Dorsolateral prefrontal cortex (tissue), 122 donors: ENCODE measurements at places on chromosomes 5 and 9. TPM values are rescaled to one million over a fixed set of nuclear protein-coding genes. Genes with fewer than 3 reads are reported as not detected.

DNA sequence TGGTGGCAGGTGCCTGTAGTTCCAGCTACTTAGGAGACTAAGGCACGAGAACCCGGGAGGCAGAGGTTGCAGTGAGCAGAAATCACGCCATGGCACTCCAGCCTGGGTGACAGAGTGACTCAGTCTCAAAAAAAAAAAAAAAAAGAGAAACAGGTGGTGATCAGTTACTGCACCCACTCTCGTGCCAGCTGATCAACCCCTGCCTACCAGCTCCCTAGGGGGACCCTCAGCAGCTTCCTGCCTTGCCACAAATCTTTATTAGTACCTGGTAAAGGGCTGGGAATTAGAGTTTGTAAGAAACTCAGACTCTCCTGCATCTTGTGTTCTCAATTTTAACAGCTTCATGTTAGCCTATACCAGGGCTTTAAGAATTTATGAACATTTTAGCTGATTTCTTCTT, 914.9 kb downstream of the EFNA5 start:
- no peak for DNase-seq

DNA sequence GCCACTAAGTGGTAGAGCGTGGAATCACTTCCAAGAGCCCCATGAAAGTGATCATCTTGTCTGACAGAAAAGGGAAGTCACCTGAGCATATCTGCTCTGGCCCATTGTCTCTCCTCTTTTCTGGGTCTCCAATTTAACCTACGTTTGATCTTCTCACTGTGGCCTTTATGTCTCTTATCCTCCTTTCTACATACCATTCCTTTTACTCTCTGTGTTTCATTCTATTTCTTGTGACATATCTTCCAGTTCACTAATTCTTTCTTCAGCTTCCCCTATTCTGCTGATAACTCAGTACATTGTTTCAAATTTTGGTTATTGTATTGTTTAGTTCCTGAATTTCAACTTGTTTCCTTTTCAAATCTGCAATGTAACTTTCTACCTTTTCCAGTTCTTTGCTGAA, 132.5 kb downstream of the GPBP1 start:
- no peak for DNase-seq

DNA sequence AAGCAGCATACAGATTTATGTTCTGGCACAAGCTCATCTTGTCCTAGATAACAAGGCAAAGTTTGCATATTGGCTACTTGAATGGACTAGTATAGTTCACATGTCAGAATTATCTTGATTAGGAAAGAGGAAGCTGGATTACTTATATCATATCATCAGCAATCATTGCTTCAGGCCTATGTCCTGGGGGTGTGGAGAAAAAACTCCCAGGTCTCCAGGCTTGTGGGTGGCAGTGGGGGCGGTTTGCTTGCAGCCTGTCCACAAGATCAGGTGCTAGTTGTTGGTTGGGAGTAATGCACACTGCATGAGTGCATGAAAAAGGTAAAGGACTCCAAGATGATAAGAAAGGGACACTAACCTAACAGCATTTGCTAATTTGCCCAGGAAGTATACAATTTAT, 326.4 kb upstream of the PDE4D start:
- no peak for DNase-seq

- DNase-seq: no peak
Measured at GRCh38 chr9:5832071-5832537, 813 bp downstream of the ERMP1 start.

Gene SUSD1
- 41.1 TPM for total RNA-seq

Gene CDH9
- total RNA-seq: 36.4 TPM

Gene GNAQ
- 137 TPM for total RNA-seq
